G401 (cell line): ENCODE measurements at places on chromosomes 12 and 14. TPM values are rescaled to one million over a fixed set of nuclear protein-coding genes. Genes with fewer than 3 reads are reported as not detected.

Gene ADAMTS20
- total RNA-seq: 0.86 and 1.1 TPM in 2 replicates

Gene NPFF
- total RNA-seq: 10.7 TPM in 1 of 2 replicates, not detected in the other

Gene POTEG
- total RNA-seq: not detected in 2 replicates

Gene TAS2R13
- not detected in 2 replicates for total RNA-seq

DNA sequence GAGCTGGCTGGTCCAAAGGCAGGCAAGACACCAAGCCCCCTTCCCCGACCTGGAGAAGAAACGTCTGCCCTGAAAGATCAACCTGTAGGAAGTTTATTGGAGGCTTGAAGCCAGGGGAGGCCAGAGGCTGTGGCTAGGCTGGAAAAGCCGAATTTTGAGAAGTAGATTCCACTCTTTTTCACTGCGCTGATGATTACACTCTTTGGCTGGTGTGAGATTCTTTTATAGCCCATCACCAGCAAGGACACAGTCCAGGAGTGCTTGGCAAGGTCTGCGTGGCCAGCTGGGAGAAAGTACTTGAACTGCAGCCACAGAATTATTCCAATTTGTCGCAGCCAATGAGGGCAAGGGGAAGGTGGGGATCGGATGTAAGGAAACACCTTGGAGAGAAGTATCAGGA lies 45.0 kb downstream of the SYNE3 start:
- peak; percentile 77 for DNase-seq

- no peak for DNase-seq
Measured at GRCh38 chr12:59890896-59891579, 295.2 kb downstream of the SLC16A7 start.

DNA sequence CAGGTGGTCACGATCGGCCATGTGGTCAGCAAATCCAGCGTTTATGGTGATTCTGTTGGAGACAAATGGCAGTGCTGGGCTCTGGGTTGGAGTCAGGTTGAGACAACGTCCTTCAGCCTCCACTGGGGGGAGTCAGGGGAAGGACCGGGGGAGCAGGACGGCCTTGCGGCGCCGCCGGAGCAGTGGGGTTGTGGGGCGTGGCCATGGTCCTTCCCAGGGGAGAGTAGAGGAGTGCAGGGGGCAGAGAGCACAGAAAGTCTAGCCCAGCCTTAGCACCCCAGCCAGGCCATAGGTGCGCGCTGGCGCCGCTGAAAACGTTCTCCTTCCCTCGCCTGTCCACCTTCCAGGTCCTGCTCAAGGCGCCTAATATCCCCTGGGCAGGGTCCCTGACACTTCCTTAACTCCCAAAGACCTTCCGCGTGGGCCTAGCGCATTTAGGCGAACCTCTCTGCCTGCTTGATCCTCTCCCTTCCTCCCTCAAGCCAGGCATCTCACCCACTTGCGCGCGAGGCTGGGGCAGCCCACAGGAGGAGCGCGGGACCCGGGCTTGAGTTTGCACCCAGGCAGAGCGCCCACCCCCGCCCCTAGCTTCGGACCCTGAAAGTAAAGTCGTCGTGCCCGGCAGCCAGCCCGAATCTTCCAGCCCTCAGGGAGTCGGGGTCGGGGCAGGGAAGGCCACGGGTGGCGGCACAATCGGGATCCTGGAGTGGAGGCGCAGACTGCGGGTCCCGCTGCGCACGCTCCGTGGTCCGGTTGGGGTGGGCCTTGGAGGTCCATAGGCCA lies 3.1 kb upstream of the KIF26A start:
- DNase-seq: no peak

DNA sequence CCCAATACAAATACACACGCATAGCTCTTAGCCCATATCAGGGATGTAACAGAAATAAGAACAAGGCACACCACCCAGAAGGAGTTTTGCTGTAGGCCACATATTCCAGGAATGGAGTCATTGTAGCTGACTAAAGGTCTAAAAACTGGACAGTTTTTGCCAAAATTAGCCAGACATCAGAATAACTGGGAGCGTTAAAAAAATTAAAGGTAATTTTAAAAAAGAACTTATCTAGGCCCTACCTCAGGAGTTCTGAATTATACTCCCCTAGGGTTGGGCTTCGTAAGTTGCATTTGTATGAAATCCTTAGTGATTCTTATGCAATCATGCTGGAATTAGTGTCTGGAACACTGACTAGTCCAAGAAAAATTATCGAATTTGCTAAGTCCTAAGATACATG lies 987.7 kb downstream of the GALC start:
- no peak for DNase-seq
